Activated T-helper 1 cell treated with anti-CD3 and anti-CD28 coated beads, Interleukin-2, amount 50 U/mL, for 16 hours (primary cell): ENCODE measurements at places on chromosomes 11 and 22.

DNA sequence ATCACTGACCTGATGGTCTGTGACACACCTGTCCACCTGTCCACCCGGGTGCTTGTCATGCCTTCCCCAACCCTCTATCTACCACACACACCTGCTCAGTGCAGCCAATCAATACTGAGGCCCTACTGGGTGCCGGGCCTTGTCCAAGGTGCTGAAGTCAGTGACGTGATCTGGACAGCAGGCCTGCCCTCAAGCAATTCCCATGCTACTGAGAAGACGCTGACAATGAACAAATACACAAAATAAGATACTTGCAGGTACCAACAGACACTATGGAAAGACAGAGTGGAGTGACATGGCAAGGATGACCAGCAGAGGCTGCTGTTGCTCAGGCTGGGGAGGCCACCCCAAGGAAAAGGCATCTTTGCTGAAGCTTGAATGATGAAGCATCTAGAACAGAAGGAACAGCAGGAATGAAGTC is 21.2 kb downstream of the PLAAT3 start:
- no peak for DNase-seq

GRCh38 chr11:22559416-22559815 is 66.2 kb downstream of the FANCF start:
- DNase-seq = no peak

GRCh38 chr11:101478587-101479369 is 105.0 kb downstream of the TRPC6 start:
- no peak for DNase-seq

DNA sequence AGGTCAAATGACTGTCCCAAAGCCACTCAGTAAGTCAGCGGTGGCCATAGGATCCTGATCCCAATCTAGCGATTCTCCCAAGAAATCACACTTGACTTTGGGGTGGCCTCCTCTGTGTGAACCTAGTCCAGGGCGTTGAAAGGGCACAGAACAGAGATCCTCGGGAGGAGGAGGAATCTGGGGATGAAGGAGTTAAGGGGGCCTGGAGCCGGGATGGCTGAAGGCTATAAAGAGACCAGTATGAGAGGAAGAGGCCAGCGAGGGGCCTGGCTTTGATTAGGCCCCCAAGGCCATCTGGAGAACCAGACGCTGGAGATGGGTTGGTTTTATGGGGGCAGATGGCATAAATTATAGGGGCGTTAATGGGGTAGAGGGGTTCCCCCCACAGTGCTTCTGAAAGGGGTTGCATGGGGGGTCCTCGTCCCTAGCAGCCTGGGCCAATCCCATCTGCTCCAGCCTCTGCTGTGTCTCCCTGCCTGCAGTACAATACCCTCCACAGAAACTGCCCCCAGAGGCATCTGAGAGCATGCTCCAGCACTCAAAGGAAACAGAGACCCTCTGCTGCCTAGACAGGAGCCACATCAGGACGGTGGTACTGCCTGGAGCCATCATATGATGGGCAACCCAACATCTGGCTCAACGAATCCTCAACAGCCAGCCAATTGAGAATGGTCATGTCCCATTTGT is 35.2 kb upstream of the TRIM29 start:
- DNase-seq = no peak

GRCh38 chr11:101705972-101706371 is 122.2 kb upstream of the TRPC6 start:
- DNase-seq = no peak

GRCh38 chr11:108196901-108197300 is 25.5 kb downstream of the NPAT start:
- DNase-seq = no peak

DNA sequence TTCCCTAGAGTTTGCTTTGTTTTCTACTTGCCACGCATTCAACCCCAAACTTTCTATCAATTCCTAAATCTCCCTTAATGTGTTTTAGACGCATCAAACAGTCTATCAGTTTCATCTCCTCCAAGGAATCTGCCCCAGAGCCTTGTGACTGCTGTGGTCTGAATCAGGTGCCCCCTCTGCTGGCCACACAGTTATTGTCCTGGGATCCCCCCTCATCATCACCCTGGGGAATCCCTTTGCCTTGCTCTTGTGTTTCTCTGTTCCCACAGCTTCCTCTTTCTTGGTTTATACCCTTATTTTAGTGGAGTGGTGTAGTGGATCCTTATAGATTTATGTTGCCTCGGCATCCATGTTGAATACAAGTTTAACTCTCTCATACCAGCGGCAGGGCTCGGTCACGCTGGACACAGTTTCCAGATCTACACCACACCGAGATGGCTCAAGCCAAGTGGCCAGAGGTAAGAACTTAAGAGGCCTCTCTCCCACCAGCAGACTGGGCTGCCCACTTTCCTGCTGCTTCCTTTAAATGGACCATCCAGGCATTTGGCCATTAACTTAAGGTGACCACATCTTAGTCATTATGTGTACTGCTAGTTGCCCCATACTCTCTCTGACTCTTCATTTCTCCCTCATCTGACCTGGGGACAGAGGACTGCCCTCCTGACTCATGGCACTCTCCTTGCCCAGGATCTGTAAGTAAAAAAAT is 8.2 kb downstream of the UPB1 start:
- peak; percentile 19 for DNase-seq

DNA sequence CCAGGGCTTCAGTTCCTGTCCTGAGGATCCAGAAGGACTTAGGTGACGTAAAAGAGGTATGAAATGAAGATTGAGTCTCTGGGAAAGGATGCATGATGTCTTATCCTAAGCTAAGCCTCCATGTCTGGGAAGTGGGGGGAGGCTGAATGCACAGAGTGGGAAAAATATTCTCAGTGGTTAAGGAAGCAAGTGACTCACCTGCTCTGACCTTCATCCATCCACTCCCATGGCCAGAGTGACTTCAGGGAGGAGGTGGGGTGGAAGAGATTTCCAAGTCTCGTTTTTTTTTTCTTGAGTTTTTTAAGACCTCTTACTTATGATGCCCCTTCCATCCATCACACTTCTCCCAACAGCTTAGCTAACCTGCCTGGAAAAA is 32.5 kb upstream of the POLD3 start:
- no peak for DNase-seq

DNA sequence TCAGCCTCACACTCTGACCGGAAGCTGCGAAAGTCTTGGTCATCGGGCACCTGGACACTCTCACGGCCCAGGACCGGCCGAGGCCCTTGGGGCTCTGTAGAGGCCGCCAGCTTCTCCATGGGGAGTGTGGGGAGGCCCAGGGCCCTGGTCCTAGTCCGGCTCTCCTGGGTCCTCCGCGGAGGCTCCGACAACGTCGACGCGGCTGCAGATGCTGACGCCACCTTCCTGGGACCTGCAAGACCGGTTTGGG is 12.9 kb downstream of the STARD10 start:
- no peak for DNase-seq

GRCh38 chr11:76577226-76577920 is 93.2 kb downstream of the LRRC32 start:
- DNase-seq = no peak
